ENCODE measurements at places on chromosomes 3 and 15.

DNA sequence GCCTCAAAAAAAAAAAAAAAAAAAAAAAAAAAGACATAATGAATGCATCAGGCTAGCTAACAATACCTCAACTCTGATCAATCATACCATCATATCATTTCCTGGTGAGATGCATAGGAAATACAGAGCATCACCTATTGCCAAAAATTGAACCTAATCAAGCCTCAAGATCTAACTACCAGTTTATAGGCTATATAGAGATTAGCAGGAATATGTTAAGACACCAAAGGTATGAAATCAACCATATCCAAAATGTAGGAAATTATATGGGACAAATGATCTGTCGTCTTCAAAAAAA, 387 bp upstream of the VPS33B start:
- DNase-seq = no peak

- DNase-seq = no peak
These were observed 26.4 kb downstream of the FHIT start for GRCh38 chr3:61224823-61225222.

DNA sequence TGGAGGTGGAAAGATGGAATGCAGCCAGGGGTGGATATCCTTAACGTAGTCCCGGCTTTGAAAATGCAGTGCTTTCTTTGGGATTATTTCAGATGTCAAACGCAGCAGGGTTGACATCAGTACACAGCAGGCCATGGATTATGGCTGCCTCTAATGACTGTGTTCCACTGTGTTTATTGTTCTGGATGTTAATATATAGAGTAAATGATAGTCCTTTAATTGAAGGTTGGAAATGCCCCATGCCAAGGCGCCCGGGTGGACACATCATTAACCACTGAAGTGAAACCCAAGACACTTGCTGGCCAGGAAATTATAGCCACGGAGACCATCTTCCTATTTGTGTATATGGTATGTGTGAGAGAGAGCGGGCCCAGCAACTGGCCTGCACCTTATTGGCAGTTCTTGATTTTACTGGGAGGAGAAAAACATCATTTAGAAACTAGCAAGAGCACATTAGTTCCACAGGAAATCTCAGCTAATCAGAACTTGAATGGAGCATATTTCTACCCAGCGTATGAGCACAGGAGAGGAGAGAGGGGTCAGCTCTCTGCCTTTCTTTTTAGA, 254.9 kb upstream of the RASGRP1 start:
- DNase-seq = no peak

DNA sequence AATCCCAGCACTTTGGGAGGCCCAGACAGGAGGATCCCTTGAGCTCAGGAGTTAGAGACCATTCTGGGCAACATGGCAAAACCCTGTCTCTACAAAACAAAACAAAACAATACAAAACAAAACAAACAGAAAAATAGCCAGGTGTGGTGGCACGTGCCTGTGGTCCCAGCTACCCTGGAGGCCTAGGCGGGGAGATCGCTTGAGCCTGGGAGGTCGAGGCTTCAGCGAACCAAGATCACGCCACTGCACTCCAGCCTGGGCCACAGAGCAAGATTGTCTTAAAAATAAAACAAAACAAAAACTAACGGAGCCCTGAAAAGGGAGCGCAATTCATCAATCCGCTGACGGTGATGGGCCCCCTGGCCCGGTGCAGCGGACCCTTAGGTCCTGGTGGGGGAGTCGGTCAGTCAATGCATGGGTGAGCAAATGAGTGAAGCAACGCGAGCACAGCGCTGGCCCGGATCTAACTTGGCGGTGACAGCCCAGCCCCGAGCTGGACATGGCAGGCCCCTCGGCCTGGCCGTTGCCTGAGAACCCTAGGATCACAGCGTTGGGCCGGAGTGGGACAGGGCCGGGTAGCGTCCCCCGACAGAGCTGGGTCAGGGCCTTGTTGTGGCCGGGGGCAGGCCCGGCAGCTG, 52.4 kb upstream of the BLM start:
- DNase-seq = no peak

DNA sequence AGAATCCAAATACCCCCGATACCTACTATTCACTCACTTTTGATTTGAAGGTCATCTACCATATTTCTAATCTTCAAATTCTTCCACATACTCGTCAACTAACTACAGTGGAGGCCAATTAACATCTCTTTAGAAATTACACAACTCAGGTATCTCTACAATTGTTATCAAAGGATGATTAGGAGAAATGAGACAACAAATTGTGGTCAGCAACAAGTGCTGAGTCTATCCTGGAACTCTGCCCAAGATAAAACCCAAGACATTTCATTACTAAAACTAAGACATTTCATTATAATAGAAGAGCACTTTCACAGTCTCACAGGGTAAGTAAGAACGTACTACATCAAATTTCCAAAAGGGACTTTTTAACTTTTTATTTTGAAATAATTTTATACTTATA, 100.0 kb downstream of the TBC1D5 start:
- no peak for DNase-seq

GRCh38 chr3:145191543-145191942, 969.4 kb downstream of the PLOD2 start:
- no peak for DNase-seq

DNA sequence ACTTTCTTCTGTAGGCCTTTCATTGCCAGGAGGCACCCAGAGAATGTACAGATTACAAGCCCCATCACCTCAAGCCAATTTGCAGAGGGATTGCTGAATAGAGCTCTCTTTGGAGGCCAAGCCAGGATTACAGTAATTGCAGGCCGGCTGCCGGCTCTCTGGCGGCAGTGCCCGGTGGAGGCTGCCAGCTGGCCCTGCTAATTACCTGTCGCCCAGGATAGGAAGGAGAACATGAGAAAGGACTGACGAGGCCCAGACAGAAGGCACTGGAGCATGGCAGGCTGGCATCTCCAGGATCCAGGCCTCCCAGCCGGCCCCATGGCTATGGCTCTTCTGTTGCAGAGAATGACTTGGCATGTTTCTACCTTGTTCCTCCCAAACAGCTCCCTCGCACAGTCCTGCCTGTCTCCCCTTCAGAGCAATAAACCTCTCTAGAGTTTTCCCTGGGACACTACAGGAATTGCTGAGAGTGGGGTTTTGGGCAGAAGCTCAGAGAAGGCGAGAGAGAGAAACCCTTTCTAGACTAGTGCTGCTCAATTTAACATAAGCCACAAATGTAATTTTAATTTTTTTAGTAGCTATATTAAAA, 273.6 kb upstream of the PROK2 start:
- DNase-seq = no peak

- no peak for DNase-seq
These were observed 72.8 kb upstream of the THSD4 start for GRCh38 chr15:71042356-71042922.

DNA sequence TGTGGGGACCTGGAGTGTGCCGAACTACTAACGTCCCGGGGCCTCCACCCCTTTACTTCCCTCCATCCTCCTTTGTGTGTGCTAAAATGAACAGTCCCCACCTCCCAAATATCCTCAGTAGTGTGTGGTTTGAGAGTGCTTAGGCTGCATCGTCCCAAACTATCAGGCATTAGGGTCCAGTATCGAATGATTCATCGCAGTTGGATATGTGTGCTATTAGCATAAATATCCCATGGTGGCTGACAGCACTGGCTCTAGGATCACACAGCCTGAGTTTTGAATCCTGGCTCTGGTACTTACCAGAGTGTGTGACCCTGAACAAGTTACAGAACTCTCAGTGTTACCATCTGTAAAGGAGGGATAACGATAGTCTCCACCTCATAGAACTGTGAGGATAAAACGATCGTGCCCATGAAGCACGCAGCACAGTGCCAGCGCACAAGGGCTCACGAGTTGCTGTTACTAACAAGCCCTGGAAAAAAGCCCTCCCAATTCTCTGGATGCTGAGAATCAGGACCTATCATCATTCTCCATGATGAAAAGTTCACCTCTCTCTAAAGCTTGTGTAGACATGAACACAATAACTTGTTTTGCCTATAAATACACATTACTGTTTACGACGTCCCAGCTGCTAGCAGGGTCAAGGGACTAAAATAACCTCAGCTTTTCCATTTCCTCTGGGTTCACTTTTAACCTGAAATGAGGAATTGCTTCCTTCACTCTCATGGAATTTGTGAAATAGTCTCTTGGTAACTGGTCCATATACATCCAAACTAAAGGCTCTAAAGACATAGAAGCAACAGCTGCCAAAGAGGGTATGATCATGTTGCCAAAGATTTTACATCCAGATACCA, 51.0 kb downstream of the VGLL4 start:
- DNase-seq = no peak

DNA sequence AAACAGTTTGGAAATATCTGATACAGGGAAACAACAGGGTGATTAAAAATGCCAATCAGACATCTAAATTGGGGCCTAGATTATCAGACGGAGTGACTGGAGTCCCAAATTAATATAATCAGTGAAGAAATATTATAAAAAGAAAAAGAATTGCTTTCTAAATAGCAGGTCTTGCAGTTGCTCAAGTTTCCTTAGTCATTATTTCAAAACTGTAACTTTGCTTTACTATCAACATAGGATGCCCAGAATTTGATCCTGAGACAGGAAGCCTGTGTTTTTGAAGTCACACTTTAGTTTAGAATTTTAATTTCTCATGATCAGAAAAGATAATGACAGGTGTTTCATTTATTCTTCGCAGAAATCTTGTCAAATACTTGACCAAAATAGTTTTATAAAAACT, 105.9 kb downstream of the IL1RAP start:
- DNase-seq = no peak

- DNase-seq = no peak
These were observed 397.2 kb downstream of the GAP43 start for GRCh38 chr3:116020495-116020894.

GRCh38 chr3:167151636-167152035, 228.5 kb downstream of the ZBBX start:
- no peak for DNase-seq

DNA sequence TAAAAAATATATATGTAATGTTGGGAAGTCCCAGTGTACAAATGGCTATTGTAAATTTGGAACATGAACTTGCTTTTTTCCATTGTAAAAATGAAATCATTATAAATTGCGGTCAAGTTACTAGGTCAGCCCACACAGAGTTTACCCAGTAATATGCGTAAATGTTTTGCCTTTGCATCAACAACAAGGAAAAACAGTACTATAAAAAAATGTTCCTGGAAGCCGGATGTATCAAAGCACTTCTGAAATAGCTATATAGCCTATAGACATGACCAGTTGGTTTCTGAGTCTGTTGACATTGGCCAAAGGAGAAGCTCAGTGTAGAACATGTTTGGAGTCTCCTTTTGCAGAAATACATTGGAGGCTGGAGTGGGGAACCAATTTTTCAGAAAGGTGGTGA, 23.2 kb downstream of the CTNNB1 start:
- DNase-seq = no peak

DNA sequence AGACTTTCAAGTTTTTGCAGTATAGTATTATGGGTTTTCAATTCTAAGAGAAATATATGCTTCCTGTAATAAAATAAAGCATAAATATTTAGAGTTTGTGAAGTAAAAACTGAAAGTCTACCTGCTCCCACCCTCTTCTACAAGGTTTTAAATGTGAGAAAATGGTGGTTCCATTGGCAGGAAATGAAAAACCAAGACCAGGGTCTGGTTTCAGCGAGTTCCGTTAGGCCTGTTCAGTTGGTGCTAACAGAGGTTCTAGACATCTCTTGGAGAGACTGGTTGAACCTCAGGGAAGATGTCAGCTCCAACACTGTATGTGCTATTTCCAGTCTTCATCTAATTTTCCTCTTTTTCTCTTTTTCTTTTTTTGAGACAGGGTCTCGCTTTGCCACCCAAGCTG, 11.8 kb upstream of the MYO1E start:
- no peak for DNase-seq

DNA sequence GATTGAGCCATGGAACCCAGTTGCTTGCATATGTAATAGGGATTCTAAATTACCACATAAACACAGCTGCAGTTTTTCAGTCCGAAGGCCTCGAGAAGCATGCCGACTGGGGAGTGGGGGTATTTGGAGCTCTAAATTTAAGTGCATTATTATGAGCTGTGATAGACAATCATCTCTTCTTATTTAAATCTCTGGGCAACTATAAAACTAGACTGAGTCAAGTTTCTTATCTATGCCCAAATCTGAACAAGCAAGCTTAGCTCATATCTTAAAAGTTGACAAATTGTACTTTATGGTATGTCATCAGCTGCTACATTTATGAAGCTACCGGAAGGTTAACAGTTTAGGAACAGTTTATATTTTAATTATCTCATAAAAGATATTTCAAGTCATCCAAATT, 19.5 kb upstream of the THRB start:
- no peak for DNase-seq
